ENCODE measurements at places on chromosomes 6 and 20. TPM values are rescaled to one million over a fixed set of nuclear protein-coding genes. Genes with fewer than 3 reads are reported as not detected.

GRCh38 chr6:126030045-126030444, 43.7 kb downstream of the TRMT11 start:
- DNase-seq = no peak

- no peak for DNase-seq
These were observed 15.8 kb downstream of the NCOA5 start for GRCh38 chr20:46074006-46074405.

DNA sequence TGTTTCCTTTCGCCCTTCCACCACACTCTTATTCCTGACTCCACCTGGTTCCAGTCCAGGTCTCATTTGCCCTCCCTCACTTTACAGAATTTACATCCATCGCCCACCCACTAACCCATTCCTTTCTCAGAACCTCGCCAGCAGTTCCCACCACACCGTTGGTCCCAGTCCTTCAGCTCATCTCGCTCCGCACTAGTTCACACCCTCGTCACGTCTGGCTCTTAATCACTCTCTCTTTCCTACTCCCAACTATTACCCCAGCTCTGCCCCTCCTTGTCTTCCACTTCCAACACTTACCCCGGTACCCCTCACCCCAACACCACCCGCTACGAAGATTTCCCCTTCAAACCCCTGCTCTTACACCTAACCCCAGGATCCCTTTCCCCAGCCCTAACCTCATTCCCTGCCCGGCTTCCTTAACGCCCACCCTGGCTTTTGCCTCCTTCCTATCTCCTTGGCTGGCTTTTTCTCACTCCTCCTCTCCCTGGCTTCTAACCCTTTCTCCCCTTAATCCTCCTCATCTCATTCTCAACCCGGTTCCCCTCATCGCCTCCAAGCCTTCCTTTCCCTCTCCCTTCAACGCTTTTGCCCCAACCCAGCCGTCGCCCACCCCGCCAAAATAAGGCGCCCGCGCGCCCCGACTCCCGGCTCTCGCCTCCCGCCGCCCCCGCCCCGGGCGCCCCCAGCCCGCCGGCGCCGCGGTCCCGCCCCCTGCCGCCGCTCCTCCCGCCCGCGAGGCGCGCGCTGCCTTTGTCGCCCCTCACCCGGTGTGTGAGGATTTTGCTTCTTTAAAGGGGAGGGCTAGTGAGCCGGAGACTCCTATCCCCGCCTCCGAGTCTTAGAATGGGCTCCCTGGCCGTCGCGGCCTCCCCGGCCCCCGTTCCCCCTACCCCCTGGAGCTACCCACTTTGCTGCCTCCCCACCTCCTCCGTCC, 542 bp downstream of the USP49 start:
- no peak for DNase-seq

GRCh38 chr6:21831521-21832291, 238.2 kb downstream of the SOX4 start:
- DNase-seq = peak; percentile 94

DNA sequence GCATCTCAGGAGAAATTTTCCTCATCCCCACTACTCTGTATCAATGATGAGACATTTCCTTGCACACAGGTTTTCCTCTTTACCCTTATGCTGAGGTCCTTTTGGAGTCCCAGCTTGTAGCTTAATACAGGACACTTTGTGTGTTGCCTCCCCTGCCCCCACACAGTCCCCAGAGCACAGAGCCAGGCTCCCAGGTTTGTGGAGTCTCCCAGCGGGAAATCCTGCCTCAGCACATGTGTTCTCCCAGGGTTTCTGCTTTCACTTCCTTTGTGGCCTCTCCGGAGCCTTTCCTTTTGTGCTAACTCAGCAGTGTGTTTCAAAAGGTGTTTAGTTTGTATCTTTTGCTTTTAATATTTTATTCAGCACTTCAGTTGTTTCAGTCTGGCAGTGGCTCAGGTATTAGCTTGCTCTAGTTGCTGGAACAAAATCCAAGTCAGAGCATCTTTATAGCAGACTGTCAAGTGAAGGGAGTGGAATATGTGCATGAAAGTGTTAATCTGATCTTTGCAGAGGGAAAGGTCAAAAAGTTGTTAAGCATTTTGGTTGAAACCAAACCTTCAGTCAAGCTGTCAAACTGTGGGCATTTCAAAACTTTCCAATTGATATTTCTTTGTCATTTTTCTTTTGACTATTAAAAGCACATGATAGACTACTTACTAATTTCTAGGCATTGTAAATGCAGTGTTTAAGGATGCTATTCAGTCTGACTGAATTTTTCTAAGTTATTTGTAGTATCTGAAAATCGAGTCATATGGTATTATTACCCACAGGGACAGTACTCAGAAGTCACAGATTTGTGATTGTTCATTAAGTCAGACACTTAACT, 8.6 kb downstream of the SNX9 start:
- DNase-seq = no peak

GRCh38 chr6:110573136-110573535, 96.7 kb upstream of the SLC22A16 start:
- no peak for DNase-seq

GRCh38 chr20:61044499-61044898, 207.6 kb upstream of the CDH4 start:
- no peak for DNase-seq

GRCh38 chr6:7108964-7109836, 1.4 kb downstream of the RREB1 start:
- no peak for DNase-seq

GRCh38 chr20:62666736-62667529, 24.6 kb downstream of the SLCO4A1 start:
- DNase-seq = no peak

- no peak for DNase-seq
These were observed 16.7 kb downstream of the BPIFA1 start for GRCh38 chr20:33252460-33252859.

Gene TRPC4AP
- 99.3 TPM for total RNA-seq

Gene TCF15
- total RNA-seq = 0.07 TPM

Gene LY6G6F
- not detected for total RNA-seq

Gene C20orf96
- total RNA-seq = 8.1 TPM

Gene RRAGD
- total RNA-seq = 35.4 TPM
